Ureter (tissue), 1 donor: ENCODE measurements at places on chromosomes 16 and 17. TPM values are rescaled to one million over a fixed set of nuclear protein-coding genes. Genes with fewer than 3 reads are reported as not detected.

DNA sequence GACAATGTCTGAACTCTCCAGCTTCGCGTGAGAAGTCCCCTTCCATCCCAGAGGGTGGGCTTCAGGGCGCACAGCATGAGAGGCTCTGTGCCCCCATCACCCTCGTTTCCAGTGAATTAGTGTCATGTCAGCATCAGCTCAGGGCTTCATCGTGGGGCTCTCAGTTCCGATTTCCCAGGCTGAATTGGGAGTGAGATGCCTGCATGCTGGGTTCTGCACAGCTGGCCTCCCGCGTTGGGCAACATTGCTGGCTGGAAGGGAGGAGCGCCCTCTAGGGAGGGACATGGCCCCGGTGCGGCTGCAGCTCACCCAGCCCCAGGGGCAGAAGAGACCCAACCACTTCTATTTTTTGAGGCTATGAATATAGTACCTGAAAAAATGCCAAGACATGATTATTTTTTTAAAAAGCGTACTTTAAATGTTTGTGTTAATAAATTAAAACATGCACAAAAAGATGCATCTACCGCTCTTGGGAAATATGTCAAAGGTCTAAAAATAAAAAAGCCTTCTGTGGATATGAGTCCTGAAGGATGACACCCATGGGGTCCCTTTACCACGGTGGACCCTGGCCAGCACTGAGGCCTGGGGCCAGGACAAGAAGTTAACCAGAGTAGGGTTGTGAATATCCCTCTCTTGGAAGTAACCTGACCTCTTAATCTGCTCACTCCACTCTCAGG, 10.5 kb upstream of the ITGAD start:
- DNase-seq = peak; percentile 65

DNA sequence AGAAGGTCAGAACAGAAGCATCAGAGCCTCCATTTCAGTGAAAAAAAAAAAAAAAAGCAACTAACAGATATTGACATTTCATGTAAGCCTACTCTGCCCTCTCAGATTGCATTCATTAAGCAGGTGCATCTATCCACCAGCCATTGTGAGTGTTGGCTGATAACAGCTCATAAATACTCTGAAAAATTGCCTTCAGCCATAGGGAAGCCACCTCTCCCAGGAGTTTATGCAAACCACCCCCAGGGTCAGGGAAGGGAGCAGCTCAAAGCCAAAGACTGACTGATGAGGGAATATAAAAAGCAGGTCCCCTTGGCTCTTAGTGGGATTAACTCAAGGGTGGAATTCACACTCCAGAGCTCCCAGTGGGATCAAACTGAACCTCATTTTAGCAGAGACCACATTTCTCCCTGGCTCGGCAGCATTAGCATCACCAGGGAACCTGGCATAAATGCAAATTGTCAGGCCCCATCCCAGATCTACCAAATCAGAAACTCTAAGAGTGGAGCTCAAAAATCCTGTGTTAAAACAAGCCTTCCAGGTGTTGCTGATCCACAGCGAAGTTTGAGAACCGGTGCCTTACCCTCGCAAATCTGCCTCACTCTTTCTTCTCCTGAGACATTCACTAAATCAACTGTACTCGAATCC, 14.2 kb downstream of the APOH start:
- no peak for DNase-seq

DNA sequence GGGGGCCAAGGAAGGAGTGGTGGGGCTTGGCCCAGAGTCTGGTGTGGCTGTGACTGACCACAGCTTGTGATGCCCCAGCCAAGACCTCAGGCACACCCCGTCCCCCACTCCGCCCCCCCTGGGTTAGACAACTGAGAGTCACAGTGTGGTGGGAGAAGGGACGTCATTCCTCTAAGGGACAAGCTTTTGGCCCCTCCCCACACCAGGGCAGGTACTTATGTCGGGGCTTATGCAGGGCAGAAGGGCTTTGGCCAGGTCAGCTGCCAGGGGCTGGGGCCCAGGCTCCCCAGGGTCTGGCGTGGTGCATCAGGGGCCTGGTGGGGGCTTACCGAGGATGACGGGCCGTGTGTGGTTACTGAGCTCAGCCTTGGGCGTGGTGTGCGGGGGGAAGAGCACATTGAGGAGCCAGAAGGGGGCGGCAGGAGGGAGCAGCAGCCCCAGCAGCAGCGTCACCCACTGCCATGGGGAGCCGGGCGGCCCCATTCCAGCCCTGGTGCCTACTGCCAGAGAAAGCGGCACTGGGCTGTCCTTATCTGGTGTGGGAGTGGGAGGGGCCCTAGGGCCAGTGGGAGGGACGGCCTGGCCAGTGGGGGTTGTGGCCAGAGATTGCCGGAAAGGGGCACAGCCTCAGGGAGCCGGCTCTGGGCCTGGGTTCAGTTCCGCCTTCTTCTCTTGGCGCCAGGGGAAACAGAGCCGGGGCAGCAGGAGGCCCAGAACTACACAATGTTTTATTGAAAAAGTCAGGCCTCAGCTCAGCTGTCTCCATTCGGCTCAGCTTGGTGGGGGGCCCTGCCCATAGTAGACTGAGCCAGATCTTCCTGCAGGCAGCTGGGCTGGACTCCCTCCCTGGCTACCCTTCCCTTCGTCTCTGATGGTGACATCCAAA, at the start of gene LCAT:
Gene LCAT, minus strand, starts transcription at position 502 of the 886 bp plus-strand sequence. Its CDS starts 19 bp downstream, at position 483.
- DNase-seq = no peak

DNA sequence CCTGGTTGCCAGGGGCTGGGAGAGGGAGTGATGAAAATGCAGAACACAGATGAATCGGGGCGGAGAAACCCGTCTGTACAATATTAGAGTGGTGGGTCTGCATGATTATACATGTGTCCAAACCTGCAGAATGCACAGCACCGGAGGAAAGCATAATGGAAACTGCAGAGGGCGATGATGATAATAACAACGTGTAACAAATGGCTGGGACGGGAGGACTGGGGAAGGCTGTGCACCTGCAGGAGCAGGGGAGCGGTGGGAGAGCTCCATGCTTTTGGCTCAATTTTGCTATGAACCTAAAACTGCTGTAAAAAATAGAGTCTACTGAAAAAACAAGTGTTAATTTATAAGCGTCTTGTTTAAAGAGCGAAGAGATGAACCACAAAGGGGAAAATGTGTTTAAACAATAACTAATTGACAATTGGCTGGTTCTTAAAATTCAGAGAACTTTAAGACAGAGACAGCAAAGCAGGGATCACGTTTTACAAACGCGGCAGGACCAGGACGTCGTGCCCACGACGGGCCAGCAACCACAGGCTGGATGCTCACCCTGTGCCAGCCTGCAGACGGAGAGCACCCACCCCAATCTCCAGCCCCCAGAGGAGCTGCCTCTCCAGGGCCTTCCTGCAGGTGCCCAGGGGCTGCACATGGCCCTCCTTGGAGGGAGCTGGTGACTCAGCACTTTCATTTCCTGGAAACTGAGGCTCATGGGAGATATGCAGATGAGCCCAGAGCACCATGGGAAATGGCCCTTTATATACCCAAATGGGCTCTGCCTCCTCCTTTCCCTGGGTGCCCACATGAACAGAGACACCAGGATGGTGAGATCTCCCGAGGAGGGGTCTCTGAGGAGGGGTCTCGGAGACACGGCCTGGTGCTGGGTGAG, at the start of gene TEX19:
Gene TEX19, plus strand, starts transcription at position 783 of the 886 bp plus-strand sequence. CDS start 2,904 bp downstream, outside the sequence.
- no peak for DNase-seq

DNA sequence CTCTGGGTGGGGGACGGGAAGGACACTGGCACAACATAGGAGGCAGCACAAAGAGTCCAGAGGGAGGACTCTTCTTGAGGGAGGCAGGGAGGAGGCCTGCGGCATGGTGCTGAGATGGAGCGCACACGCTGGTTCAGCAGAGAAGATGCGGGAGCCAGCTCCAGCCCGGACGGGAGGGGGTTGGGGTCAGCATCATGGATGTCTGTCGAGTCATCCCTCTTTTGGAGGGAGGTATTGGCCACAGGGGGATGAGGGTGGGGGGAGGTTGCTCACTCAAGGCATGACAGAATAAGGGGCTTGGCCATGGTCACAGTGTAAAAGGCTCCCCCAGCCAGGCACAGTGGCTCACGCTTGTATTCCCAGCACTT, 19.3 kb downstream of the DCAKD start:
- DNase-seq = no peak

DNA sequence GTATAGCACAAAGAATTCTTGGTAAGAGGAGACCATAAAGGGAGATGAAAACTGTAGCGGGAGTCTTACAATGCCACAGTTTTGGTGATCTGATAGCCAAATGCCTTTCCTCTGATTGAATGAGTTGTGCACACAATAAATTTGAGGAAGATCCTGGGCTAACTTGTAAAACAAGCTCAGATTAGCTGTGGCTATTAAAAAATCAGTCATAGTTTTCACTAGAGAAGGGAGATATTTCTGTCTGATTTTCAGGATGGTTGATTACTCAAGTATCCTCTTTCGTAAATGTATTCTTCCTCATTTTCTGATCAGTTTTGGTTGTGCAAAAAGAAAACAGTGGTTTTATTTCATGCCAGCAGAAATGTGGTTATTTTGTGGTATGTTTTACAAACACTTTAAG, 9.1 kb upstream of the METTL9 start:
- no peak for DNase-seq

DNA sequence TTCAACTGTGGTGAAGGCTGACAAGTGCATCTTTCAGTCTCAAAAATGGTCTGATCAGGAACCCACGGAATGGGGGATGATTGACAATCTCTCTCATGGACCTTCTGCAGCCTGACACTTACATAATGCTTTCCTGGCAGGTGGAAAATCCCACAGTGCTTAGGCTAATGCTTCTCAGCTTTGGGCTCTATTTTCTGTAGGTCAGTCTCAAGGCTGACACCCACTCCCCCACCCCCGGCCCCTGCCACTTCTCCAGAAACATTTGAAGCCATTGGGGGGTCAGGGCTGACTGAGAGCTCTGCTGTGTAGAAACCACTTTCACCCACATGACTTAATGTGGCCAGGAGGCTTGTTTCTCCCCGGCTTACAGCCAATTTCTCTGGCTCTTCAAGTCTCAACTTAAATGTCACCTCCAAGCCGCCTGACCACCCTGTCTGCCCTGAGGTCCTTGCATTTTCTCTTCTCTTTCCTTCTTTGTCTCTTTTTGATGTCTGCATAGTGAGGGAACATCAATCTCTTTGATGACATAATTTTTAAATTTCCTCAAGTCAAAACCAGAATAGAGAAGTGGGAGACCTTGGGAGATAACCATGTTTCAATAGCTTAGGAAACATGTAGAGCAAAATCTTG, 16.7 kb upstream of the IRF8 start:
- no peak for DNase-seq

The CCL17 gene
- total RNA-seq = 0.78 TPM

The E4F1 gene
- 24.7 TPM for total RNA-seq

The SDR42E2 gene
- 0.18 TPM for total RNA-seq

The EFCAB13 gene
- 15.4 TPM for total RNA-seq

The SCIMP gene
- 2.9 TPM for total RNA-seq

The CTRB1 gene
- not detected for total RNA-seq

The ZNF423 gene
- total RNA-seq = 15.7 TPM

The OTOP2 gene
- not detected for total RNA-seq

The THRA gene
- total RNA-seq = 54.7 TPM
